ENCODE measurements at places on chromosomes 6 and 20.

GRCh38 chr20:38536310-38536709, 44.7 kb upstream of the ADIG start:
- DNase-seq = no peak

DNA sequence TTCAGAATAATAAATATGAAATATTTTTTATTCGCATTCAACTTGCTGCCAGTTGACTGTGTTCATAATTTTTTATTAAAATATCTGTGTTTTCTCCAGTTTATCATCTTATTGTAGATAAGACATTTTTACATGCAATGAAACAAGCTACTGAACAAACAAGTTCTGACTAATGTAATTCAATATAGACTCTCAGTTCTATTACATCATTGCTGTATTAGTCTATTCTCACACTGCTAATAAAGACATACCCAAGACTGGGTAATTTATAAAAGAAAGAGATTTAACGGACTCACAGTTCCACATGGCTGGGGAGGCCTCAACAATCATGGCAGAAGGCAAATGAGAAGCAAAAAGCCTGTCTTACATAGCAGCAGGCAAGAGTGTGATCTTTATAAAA, 1357.7 kb upstream of the CITED2 start:
- no peak for DNase-seq

DNA sequence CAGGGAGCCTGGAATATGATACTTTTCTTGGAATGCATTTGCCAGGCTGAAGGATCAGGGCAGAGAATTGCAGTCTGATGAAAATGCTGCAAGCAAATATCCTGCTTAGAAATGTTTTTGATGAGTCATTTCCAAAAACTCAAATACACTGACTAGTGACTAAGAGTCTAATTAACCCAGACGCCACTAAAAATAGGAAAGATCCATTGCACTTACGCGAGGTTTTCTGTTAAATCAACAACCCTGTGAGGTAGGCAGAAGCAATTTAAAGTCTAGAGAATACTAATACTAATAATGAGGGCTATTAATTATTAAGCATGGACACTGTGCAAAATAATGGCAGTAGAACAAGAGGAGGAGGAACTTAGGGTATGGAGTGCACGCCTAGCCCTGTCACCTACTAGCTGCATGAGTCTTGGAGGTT, 130.1 kb upstream of the DOK5 start:
- no peak for DNase-seq

DNA sequence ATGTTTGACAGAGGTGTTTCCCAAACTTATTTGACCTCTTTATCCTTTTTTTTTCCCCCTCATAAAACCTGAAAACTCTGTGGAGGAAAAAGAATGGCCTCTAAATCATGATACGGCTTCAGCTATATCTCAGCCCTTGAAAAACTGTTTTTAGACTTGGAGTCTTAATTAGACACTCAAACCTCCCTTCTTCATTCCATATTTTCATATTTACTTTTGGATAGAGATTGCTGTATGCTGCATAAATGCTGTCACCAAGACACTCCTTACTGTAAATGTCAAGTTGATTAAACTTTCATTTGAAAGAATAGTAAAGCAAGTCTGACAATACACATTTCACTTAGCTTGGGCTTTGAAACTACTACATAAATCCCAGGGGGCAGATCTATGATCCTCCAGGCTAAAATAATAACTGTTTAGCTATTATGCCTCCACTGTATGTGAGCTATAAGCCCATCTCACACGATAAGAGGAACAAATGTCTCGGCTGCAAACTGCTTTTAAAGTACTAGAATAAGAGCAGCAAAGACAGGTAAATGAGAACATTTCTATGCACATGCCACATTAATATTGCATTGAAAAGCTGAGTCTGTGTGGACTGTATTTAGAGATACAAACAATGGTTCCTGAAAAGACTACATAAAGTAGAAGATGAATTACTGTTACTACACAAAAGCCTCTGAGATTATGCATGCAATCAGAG, 141.3 kb upstream of the HMGN3 start:
- no peak for DNase-seq

DNA sequence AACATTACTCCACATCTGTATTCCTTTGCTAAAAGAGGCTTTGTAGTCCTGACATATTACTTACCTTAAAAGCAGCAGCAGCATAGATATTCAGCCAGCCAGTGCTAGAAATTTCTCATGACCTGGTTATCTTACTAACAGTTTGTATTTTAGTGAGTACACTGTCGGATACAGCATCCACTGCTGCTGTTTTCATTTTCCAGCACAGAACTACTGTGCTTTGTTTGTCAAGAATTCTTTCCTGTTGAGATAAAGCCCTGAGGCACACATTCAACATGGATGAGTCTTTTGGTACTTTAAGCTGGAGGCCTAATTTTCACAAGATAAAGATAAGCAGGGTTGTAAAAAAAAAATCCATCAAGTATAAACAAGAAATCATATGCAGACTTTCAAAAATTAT, 311.2 kb upstream of the OPRM1 start:
- no peak for DNase-seq

GRCh38 chr6:54216336-54216735, 91.9 kb upstream of the TINAG start:
- DNase-seq = no peak

DNA sequence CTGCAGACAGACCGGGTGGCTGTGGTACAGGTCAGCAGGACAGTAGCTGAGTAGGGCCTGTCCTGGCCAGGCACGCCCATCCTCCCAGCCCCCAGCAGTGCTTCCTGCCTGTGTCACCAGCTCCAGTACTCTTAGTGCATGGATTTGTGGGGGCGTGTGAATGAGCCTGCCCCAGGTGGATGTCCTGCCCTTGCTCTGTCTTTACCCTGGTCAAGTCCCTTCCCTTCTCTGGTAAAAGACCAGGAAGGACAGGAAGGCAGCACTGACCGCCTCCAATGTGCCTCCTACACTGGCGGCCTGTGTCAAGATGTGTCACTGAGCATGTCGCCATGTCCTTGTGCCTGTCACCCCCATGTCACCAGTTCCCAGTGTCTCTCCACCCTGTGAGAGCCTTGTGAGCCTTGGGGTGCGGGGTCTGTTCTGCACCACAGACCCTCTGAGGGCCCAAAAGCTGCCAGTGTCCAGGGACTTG, 11.9 kb downstream of the TEAD3 start:
- DNase-seq = no peak

DNA sequence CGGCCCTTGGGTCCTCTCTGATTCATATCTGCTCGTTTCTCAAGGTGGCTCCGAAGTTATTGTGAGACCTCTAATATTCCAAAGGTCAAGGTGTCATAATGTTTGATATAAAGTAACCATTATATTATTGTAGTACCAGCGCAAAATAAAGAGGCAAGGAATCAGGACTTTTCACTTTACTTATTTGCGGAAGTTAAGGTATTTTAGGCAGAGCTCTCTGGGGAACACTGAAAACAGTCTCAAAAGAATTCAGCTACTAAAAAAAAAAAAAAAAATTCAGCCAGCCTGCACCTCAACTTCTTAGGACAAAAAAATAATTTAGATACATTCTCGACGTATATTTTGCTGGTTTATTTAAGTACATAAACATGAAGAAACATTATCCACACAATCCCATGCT, 2.4 kb downstream of the OSER1 start:
- no peak for DNase-seq

GRCh38 chr6:154996016-154996590, 988 bp downstream of the TIAM2 start:
- DNase-seq = no peak

GRCh38 chr20:59598625-59599310, 5.6 kb upstream of the PHACTR3 start:
- peak; percentile 31 for DNase-seq

GRCh38 chr6:43052842-43053544, 658 bp downstream of the CUL7 start:
- peak; percentile 52 for DNase-seq

DNA sequence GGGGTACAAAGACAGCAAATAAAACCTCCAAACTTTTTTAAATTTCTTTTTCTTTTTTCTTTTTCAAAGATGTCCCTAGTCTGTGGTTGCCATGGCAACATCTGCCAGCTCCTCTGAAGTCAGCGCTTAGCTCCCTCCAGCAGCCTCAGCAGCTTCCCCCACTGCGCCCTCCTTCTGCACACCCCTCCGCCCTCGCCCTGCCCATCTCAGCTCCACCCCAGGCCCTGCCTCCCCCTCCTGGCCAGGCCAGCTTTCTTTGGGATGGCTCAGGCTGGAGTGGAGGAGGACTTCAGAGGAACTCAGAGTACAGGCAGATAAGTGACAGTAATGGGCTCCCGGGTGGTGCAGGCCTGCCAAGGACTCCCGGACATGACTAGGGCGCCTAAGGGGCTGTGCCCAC, 104.6 kb downstream of the LRFN2 start:
- DNase-seq = no peak

DNA sequence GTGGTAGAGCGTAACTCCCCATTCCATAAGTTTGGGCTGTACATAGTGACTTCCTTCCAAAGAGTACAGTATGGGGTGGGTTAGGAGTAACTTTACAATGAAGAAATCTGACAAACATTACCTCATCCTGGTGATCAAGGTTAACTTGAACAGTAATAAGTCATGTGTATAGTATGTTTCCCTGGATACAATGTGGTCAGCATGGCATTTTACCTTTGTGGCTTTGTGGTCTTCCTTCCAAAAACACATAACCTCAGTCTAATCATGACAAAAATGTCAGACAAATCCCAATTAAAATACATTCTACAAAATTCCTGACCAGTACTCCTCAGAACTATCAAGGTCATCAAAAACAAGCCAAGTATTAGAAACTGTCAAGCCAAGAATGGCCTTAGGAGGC, 225.1 kb downstream of the UBE3D start:
- DNase-seq = no peak

GRCh38 chr20:41191562-41192500, 54.5 kb downstream of the PLCG1 start:
- DNase-seq = no peak

GRCh38 chr6:165447141-165447540, 137.7 kb upstream of the C6orf118 start:
- DNase-seq = no peak

GRCh38 chr20:39699166-39699725, 737.1 kb downstream of the DHX35 start:
- no peak for DNase-seq

- no peak for DNase-seq
Observed at GRCh38 chr6:165417278-165417865, 108.0 kb upstream of the C6orf118 start.

DNA sequence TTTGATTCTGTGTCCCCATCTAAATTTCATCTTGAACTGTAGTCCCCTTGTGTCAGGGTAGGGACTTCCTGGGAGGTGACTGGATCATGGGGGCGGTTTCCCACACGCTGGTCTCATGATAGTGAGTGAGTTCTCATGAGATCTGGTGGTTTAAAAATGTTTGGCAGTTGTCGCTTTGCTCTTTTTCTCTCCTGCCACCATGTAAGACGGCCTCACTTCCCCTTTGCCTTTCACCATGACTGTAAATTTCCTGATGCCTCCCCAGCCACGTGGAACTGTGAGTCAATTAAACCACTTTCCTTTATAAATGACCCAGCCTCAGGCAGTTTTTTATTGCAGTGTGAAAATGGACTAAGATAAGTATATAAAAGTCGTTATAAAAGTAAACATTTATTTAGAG, 80.5 kb upstream of the SGK1 start:
- no peak for DNase-seq

DNA sequence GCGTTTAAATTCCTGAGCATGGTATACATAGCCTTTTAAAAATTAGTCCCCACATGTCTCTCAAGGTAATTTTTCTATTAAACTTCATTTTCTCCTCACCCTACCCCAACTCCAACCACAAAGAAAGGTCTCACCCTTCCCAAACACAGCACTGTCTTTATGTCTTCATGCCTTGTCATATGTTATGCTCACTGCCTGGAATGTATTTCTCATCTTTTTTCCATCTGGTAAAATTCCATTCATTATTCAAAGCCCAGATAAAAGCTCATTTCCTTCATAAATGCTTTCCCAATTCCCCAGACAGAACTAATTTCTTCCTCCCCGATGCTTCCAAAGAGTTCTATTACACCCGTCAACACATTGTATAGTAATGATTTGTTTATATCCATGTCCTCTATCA, 302.0 kb downstream of the ALDH8A1 start:
- no peak for DNase-seq

- DNase-seq = no peak
Observed at GRCh38 chr6:70823651-70824050, 133.2 kb downstream of the B3GAT2 start.

DNA sequence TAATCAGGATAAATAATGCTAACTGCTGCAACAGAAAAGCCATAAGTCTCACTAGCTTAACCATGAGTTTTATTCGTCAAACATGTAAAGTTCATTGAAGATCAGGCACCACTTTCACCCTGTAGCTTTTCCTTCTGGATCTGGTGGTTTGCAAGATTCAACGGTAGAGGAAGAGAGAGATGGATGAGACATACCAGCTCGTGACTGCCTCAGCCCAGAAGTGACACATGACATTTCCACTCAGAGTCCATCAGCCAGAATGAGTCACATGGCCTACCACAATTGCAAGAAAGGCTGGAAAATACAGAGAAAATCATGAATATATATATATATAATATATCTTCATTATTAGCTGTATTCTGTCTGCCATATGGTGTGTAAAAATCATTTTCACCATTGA, 29.0 kb downstream of the SPTLC3 start:
- no peak for DNase-seq

DNA sequence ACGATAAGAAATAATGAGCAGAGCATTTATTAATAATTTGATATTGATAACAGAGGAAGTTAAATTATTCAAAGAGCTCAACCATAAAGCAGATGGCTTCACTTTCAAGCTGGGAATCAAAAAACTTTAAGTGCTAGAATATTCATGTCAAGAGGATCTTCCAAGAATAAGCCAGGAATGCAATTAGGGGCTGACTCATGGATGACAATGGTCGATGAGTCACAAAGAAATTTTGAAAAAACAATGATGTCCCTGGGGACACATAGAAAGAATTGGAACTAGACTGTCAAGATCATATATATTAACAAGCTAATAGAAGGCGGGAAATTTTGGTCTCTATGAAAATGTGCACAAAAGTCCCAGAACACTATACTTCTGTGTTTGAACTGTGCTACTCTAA, 304.1 kb downstream of the LAMA2 start:
- DNase-seq = no peak

All from muscle of arm (tissue), 14 donors.